Renal cortex interstitium (tissue), 15 donors: ENCODE measurements at places on chromosomes 16 and 17. TPM values are rescaled to one million over a fixed set of nuclear protein-coding genes. Genes with fewer than 3 reads are reported as not detected.

DNA sequence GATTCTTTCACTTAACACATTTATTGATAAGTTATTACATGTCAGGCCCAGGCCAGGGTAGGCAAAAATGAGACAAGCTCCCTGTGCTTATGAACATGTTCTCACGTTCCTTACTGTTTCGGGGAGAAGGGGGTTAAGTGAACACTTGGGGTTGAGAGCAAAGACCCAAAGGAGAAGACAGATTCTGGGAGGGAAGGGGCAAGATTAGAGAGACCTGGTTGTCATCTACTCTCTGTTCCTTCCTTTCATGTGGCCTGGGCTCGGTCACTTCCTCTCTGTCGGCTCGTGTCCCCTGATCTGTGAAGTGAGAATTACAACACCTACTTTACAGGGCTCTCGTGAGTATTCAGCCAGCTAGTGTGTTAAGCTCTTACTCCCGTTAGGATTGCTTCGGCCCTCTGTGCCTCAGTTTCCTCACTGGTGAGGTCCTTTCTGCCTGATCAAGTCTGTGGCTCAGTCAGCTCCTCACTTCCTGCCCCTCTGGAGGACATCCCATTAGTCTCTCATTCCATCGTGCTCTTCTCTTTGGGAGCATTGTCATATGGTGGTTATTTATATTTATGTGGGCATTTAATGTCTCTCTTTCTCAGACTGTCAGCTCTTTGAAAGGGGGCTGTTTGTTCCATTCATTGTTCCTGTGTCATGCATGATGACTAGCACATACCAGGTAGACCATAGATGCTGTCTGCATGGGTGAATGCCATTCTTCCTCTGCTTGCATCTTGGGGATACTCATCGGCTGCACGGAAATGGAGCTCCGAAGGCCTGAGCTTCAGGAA lies 38.9 kb downstream of the PLCG2 start:
- no peak for DNase-seq

DNA sequence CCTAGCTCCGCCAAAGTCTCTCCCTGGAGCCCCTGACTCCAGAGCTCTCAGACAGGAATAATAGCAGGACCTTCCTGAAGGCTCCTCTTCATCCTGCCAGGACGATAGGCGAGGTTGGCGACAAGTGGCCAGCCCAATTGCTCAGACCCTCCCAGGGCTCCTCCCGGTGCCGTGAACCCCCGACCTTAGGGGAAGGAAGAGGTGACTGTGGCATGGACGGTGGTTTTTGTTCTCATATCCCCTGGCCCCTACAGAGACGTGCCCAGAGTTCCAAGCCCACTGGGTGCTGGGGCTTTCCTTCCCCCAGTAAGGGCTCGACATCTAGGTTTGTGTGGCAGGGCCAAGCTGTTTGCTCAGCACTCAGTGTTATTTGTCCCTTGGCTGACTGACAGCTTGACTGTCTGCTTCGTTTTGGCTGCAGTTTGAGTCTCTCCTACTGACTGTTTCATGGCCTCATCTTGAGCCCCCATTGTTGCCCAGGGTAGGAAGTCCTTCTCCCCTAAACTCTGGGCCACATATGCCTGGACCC lies 4.6 kb upstream of the ADCY7 start:
- DNase-seq, result no peak

DNA sequence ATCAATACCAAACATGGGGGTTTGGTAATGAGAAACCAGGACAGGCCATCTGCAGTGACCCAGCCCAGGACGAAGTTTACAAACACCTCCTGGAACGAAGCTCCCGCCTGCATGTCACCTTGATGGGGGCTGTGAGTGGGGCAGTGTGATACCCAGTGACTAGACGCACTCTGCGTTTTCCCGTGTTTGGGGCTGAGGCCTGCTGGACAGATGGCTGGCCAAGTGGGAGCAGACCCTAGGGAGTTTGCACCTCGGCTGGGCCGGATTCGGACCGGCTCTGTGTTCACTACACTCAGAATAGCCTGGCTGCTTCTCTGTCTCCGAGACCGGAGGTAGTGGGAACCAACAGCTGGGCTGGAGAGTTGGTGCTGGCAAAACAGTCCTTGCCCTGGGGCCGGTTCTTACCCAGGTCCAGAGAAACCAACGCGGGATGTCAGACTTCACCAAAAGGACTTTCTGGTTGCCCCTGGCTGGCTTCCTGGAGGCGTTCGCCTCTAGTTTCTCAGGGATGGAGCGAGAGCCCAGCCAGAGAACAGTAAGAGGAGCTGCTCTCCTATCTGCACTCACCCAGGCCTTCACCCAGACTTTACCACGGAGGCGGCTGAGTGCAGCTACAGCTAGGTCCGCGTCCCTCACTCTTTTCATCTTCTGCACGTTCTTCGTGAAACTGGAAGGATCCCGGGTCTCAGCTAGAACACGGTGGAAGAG lies 20.4 kb downstream of the CARHSP1 start:
- no peak for DNase-seq

DNA sequence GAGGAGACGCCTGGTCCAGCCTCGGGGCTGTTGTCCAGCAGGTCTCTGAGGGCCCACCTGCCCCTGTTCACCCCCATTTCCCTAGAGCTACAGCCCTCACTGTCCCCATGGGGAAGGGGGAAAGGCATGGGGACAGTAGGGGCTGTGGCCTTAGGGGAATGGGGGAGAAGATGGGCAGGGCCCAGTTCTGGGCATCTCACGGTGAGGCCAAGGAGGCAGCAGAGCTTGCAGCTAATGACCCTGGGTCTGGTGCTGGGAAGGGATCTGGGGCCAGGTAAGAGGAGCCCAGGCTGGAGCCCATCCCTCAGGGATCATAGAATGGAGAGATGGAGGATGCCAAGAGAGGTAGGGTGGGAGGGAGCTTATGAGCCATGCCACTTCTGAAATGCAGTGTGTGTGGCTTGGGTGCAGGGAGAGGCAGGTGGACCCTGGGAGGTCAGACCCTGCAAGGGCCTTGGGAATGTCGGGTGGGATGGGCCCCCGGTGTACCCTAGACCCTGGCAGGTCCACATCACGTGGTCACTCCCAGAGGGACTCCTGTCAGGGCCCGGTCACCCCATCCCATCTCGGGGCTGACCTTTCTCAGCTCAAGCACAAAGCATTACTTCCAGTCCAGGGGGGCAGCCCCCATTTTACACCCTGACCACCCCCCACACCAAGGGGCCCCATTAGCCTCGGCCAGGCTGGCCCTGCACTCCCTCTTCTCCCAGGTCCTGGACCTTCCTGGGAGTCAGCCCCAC lies 35.9 kb upstream of the KSR1 start:
- DNase-seq, result no peak

- DNase-seq, result no peak
Observed at GRCh38 chr16:61934601-61935000, 101.6 kb downstream of the CDH8 start.

DNA sequence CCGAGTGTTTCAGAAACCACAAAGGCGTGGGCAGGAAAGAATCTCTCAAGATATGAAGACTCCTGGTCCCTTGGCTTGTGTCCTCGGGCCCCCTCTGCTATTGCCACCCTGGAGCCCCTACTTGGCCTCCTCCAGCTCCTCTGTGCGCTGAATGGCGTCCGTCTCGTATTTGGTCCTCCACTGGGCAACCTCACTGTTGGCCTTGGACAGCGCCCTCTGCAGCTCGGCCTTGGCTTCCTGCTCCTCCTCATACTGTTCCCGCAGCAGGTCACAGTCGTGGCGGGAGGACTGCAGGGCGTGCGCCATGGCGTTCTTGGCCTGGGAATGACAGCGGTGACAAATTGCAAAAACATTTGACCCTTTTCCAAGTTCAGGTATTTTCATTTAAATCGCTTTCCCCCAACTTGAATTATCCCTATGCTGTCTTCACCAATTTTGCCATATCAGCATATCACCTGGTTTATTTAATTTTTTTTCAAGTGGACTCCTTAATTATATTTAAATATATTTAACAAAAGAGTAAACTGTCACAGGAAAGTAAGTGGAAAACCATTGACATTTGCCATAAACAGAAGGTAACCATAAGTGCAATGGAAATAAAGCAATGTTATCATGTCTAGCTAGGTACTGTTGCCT lies 59.7 kb downstream of the MYH13 start:
- DNase-seq, result no peak

AATK gene
- polyA plus RNA-seq, result 4.6 TPM

- no peak for DNase-seq
Observed at GRCh38 chr17:16486373-16487250, 5.4 kb downstream of the LRRC75A start.

DNA sequence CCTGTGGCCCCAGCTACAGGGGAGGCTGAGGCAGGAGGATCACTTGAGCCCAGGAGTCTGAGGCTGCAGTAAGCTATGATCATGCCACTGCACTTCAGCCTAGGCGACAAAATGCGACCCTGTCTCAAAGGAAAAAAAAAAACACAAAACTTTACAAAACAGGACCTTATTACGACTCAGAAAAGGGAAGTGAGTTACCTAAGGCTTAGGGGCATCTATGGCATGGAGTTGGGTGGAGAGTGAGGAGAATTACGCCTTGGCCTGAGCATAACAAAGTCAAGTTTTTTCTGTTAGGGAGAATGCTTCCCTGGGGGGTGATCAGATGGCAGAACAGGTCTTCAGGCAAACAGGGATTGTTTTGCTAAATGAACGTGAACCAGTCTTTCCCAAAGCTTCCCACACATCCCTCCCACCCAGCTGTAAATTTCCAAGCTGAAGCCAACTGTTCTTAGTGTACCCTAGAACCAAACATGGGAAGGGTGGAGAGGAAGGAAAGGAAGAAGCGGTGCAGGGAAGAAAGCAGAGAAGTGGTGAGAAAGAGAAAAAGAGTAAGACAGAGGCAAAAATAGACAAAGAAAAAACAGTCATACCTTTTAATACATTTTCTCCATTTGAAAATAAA lies 24.6 kb upstream of the TNRC6C start:
- DNase-seq, result no peak

DNA sequence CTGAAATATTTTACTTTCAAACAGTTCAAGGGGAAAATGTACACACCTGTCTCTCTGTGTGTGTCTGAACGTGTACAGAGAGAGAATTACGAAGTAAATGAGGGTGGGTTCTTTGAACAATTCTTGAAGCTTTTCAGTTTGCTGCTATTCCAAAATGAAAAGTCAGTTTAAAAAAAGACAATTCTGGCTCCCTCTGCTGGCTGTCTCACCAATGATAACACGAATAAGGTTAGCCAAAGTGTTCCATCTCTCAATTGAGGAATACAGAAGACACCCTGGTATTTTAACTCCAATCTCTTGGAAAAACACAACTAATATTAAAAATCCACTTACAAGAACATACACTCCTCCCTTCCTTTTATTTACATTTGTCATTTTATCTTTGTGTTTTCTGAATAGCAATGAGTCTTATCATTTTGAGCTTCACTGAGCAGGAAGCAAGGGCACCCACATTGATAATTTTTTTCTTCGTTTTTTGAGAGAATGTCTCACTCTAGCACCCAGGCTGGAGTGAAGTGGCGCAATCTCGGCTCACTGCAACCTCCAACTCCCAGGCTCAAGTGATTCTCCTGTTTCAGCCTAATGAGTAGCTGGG lies 20.5 kb downstream of the EFTUD2 start:
- DNase-seq, result no peak

DNA sequence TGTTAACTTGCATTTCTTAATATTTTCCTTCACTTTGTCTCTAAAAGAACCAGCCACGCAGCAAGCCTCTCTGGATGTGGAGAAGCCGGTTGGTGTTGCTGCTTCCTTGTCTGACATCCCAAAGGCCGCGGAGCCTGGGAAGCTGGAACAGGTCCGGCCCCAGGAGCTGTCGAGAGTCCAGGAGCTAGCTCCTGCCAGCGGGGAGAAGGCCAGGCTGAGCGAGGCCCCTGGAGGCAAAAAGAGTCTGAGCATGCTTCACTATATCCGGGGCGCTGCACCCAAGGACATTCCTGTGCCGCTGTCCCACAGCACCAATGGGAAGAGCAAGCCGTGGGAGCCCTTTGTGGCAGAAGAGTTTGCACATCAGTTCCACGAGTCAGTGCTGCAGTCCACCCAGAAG lies 22.8 kb downstream of the GINS2 start:
- DNase-seq, result no peak

KRTAP4-1 gene
- not detected for polyA plus RNA-seq

GRCh38 chr17:55366020-55366481 lies 55.6 kb downstream of the MMD start:
- no peak for DNase-seq

DNA sequence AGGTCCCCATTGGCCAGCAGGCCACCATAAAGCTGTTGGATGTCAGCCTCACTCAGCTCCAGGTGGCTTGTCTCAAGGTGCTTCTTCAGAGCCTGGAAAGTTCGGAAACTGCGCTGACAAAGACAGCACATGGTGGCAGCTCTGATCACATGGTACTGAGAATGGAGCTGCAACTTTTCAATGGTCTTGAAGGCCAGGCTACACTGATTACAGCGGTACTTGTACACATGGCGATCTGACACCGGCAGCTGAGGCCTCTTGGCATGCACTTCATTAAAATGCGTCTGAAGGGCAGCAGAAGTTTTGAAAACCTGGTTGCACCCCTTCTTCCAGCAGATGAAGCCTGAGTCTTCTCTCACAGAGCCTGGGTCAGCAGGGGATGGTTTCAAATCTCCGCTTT lies 249.7 kb downstream of the ZFHX3 start:
- no peak for DNase-seq

DNA sequence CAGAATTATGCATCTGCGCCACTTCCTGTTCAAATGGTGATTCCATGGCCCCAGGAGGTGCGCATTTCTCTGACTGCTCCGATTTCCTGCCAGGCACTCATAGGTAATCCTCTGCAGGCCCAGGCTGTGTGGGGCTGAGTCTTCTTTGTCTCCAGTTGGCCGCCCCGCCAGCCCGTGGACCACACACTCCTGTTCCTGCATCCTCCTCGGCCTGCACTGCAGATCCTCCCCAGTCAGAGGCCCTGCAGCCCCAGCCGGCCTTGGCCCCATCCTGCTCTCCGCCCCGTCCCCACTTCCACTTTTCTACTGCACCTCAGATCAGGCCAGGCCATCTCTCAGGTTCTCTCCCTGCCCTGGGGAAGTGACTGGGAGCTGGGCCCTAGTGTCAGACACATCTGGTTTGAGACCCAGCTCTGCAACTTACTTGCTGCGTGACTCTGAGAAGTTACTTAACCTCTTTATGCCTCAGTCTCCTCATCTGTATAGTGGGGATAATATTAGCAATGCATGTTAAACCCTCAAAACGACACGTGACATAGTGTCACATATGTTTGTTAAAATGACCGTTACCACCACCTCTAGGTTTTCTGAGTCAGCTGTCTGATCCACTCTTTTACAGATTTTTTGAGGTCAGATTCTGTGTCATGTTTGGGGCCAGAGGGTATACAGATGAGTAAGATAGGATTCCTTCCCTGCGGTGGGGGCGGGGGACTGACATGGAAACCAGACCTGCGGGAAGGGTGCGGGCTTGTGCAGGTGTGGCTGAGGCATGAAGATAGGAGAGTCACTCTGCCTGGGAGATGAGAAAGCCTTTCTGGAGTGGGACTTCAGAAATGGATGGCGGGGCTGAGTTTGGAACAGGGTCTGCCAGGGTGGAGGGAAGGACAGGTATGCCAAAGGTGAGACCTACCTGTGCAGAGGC lies 12.8 kb downstream of the RAB11FIP4 start:
- DNase-seq, result no peak

- DNase-seq, result no peak
Observed at GRCh38 chr16:81478876-81479511, 34.4 kb downstream of the CMIP start.

- no peak for DNase-seq
Observed at GRCh38 chr17:50681263-50682200, 26.2 kb downstream of the ANKRD40 start.

SRCIN1 gene
- polyA plus RNA-seq, result 5.3 TPM

GRCh38 chr16:82630688-82631087 lies 3.9 kb downstream of the CDH13 start:
- DNase-seq, result no peak

GRCh38 chr17:41813699-41814124 lies 908 bp downstream of the FKBP10 start:
- DNase-seq, result no peak

GRCh38 chr16:27801289-27801945 lies 251.5 kb downstream of the KATNIP start:
- DNase-seq, result no peak
